ENCODE measurements at places on chromosomes 7 and 10.

DNA sequence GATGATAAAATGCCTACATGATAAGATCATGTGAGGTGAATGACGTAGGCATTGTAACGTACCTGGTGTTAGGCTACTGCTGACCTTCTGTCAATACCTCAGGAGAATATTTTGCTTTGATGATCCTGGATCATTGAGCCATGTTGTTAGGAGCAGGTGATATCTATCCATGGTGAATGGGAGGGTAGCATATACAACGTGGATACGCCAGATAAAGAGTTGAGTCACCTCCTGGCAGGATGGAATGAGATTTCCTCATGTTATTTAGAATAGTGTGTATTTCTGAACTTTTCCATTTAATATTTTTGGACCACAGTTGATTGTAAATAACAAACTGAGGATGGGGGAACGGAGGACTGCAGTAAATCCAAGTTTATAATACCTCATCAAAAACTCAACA, 11.8 kb upstream of the CLDN12 start:
- DNase-seq = no peak

DNA sequence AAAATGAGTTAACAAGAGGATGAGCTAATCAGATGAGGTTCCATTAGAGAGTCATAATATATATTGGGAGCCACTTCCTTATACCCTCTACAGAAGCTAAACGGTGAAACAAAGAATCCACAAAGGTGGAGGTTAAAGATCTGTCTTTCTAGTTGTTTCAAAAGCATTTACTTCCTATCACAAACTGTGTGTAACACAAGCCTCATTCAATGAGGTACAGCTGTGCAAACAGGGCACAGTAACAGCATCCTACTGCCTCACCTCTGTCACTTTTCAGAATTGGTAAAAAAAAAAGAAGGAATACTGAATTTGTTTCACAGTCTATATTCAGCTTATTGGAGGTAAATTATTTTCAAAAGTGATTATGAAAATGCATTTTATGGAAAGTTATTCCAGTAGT, 128.7 kb downstream of the AGMO start:
- no peak for DNase-seq

GRCh38 chr10:128630787-128631252, 504.6 kb upstream of the MKI67 start:
- no peak for DNase-seq

GRCh38 chr10:91596825-91597196, 36.1 kb downstream of the PPP1R3C start:
- DNase-seq = no peak

GRCh38 chr10:84262190-84262956, 17.5 kb downstream of the RGR start:
- no peak for DNase-seq

GRCh38 chr7:111749625-111750024, 187.3 kb upstream of the IMMP2L start:
- no peak for DNase-seq

DNA sequence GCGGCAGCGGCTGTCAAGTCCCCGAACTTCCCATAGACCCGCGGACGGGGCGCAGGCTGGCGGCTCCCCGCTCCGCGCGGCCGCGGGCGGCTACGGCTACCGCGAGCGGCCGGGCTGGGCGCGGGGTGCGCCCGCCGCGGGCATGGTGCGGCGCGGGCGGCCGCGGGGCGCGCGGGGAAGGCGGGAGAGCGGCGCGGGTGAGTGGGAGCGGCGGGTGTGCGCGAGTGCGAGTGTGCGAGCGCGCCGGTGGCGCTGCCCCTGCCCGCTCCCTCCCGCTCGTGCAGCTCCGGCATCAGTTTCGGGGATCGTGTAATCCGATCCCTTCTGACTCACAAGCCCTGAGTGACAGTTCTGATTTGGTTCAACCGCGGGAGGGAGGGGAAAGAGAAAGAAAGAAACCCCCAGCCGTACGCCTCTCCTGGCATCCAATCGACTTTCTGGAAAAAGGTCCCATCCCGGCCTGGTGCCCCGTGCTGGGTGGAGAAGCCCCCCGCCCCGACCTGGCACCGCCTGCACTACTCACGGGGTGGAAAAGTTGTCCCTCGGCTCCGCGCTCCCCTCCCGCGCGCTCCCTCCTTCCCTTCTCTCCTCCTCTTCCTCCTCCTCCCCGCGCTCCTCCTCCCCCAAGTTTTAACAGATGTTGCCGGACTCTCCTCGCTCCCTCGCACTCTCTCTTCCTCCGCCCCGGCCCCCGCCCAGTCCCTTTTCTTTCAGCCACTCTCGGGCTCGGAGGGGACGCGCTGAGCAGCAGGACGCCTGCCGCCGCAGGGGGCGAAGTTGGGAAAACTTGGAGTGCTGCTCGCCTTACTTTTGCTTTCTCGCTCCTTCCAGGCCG, at the start of gene GLI3:
Gene GLI3 (minus strand): TSS at position 234 of the 835 bp plus-strand sequence. CDS start 13,956 bp downstream, outside the sequence.
- peak; percentile 88 for DNase-seq

- DNase-seq = no peak
Measured at GRCh38 chr10:122113945-122114747, 125.2 kb downstream of the TACC2 start.

Measured in GM19239 (cell line).